Keratinocyte (primary cell): ENCODE measurements at places on chromosomes 4 and X. TPM values are rescaled to one million over a fixed set of nuclear protein-coding genes. Genes with fewer than 3 reads are reported as not detected.

DNA sequence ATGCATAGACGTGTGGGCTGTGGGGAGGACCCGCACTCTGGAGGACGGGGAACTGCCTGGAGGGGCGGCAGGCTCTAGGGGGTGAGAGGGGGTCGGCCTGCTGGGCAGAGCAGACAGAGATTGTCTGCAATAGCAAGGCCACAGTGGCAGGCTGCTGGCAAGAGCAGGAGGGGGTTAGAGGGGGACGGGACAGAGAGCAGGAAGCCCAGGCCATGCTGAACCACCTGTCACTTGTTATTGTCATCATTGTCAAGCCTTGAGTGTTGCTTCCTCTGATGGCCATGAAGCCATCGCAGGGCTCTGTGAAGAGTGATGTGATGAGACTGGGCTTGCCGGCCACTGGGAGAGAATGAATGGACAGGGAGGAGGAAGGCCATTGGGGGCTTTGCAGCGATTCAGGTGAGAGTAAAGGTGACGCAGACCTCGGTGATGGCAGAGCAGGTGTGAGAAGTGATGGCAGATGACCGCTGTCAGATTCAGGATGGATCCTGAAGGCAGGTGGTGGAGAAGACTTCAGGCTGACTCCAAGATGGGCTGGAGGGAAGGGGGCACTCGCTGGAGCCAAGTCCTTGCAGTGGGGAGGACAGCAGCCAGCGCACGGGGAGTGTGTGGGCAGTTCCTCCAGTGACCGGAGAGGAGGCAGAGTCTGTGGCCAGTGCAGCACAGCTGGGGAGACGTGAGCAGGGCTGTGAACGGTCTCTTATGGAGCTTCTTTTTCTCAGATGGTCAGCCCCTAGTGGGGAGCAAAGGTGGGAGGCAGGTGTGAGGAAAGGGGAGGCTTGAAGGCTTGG lies 43.6 kb downstream of the HTT-AS start:
- DNase-seq, result no peak

GRCh38 chrX:136200466-136200865 lies 50.7 kb downstream of the MAP7D3 start:
- no peak for DNase-seq

DNA sequence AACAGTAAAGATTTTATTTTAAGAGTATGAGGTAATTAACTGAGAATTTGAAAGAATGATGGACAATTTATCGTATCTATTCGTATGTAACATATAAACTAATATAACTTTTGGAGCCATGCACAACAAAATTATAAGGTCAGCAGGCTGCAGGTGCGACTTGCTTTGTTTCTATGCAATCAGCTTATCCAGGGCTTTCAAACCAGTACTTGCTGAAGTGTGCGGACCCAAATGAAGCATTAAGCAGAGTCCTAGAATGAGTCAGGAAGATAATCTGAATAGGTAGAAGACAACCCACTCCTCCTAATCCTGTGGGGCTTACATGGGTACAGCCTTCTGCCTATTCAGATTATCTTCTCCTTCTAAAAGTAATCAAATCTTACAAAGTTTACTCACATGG lies 2.1 kb downstream of the NSD2 start:
- no peak for DNase-seq

DNA sequence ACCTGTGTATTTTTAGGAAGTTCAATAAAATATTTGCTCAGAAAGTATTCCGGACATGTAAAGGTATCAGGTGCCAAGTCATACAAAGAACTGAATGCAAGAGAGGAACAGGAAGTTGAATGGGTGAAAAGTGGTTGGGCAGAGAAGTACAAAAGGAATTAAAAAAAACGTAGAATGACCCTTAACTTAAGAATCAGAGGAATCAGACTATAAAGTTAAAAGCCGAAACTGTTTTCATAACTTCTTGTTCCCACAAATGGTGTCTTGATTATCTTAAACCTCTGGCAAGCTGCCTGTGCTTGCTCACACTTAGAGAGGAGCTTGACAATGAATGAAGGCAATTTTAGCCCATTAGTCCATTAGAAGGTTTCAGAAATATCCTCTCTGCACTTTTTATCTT lies 81.6 kb upstream of the HHIP start:
- no peak for DNase-seq

GRCh38 chrX:39755143-39756032 lies 342.4 kb downstream of the BCOR start:
- peak; percentile 73 for DNase-seq

DNA sequence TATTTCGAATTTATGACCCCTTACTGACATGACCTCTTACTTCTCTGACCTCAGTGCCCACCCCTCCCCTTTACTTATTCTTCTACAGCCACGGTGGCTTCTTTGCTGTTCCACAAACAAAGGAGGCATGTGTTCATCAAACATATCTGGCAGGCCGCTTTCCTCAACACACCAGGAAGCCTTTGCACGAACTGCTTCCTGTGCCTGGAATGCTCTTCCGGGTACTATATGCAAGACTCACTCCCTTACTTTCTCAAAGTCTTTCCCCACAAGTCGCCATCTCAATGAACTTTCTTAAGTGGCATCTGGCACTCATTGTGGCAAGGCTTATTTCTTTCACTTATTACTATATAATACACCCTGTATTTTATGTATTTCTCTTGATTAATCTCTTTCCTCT lies 351.5 kb upstream of the DDX53 start:
- DNase-seq, result no peak

Gene GAB1
- polyA plus RNA-seq, result 10.0 to 11.0 TPM (median 10.1 TPM) in 3 replicates

DNA sequence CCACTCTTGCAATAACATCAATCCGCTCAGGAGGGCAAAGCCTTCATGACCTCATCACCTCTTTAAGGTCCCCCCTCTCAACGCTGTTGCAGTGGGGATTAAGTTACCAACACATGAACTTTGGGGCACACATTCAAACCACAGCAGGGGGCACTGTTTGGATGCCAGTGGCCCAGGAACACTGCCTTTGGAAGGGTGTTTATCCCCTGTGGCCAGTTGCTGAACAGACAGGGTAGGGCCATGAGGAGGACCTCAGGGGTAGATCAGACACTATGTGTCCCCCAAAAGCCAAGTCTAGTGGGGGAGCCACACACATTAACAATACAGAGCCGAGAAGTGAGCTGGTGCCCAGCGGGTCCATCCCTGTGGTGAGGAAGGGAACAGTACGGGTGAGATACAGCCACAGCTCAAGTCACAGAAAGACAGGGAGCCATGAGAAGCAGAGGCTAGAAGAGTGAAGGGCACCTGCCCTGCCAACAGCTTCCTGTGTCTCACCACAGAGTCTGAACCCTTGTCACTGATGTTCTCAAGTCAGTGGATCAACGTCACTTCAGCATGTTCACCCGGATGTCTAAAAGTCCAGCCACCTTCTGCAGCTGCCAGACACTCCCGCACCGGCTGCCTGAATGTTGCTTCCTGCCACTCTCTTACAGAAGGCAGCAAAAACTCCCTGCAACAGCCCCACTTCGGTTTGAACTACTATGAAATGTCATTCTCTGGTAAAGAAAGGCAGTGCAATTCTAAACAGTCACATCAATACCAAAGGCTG lies 19.9 kb upstream of the MXD4 start:
- no peak for DNase-seq

- no peak for DNase-seq
Measured at GRCh38 chrX:10041383-10041782, 74.2 kb downstream of the CLDN34 start.
